Activated naive CD4-positive, alpha-beta T cell treated with anti-CD3 and anti-CD28 coated beads for 36 hours (primary cell): ENCODE measurements at places on chromosomes 16 and 17.

DNA sequence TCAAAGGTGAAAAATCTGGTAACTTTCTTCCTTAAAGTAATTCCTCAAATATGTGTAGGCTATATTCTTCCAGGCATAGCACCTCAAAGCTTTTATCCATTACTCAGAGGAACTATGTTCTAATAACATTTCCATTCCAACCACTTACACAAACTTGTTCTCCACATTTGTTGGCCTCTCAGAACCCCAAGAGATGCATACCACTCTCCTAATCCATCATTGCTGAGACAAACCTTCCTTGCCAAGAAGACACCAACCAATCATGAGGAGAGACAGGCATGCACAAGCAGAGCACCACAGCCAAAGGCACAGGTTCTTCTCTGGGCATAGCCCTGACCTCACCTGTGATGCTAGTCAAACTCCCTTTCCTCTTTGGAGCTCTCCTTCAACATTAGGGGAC, 20.9 kb downstream of the CDH11 start:
- DNase-seq = no peak

- no peak for DNase-seq
Measured at GRCh38 chr16:48845261-48845660, 235.3 kb upstream of the N4BP1 start.

DNA sequence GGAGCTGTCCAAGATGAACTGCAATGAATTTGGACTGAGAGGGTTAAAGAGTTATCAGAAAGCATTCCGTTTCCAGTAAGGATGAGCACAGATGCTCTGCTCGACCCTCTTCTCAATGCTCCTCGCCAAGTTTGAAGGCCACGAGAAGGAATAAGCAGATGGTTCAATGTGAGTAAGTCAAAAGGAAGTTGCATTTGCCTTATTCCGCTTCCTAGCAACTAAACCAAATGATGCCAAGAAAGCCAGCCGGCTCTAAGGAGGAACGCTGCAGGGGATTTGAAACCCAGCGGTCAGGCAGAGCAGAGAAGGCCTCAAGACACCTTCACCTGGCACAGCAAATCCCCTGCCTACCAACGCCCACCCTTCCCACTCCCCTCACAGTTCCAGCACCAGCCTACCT, 52.1 kb upstream of the CNEP1R1 start:
- no peak for DNase-seq

- no peak for DNase-seq
Measured at GRCh38 chr17:66675991-66676371, 158.9 kb upstream of the CACNG5 start.

DNA sequence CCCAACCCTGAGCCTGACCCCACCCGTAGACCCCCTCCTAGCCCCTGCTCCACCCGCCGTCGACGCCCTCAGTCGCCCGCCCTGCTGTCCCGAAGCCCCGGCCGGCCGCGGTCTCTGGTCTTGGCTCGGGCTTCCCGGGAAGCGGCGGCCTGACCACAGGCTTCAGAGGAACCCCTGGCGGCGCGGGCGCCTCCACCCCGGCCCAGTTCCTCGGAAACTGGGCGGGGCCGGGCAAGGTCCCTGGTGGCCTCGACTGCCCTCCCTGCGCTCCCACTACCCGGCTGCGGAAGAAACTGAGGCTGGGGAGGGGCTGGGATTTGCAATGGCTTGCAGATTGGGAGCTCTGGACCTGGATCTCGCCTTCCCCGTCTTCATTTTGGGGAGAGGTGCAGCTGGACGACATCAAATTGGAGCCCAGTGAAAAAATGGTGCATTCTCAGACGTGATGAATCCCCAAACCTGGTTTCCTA, 692 bp upstream of the SOCS1 start:
- no peak for DNase-seq

GRCh38 chr16:53219795-53220454, 165.1 kb downstream of the CHD9 start:
- no peak for DNase-seq

DNA sequence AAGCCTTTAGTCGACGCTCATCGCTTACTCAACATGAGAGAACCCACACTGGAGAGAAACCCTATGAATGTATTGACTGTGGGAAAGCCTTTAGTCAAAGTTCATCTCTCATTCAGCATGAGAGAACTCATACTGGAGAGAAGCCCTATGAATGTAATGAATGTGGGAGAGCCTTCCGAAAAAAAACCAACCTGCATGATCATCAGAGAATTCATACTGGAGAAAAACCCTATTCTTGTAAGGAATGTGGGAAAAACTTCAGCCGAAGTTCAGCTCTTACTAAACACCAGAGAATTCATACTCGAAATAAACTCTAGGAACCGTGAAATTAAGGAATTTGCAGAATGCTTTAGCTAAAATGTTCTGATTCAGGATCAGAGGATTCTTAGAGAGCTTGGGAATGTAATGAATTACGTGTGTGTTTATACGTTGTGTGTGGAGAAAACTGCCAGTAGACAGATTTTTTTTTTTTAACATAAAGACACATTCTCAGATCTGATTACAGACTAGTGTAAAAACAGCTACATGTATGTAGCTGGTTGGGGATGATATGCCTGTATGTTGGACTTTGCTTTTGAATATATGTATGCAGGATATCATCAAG, 25.4 kb downstream of the ZFP90 start:
- DNase-seq = no peak

DNA sequence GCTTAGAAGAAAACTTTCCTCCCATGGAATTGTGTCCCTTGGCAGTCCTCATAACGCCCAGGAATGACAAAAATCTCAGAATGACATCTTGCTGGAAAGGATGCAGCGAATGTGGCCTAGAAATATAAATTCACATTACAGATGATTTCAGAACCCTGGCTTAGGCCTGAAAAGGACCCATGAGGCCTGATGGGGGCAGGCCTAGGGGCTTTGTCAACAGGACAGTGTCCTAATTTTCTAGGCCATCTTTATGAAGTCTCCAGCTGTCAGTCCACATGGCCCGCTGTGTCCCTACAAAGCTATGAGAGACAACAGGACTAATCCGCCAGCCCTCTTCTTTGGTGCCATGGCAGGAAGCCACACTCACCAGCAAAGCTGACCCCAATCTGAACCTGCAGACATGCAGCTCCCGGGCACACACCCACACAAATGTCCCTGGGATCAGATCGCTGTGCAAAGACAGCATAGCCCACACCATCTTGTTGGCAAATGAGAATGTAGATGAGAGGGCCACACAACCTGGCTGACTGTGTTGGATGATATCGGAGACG, 40.4 kb upstream of the DNAH17 start:
- DNase-seq = no peak

- DNase-seq = peak; percentile 91
Measured at GRCh38 chr17:50139950-50140885, 10.3 kb upstream of the SAMD14 start.

DNA sequence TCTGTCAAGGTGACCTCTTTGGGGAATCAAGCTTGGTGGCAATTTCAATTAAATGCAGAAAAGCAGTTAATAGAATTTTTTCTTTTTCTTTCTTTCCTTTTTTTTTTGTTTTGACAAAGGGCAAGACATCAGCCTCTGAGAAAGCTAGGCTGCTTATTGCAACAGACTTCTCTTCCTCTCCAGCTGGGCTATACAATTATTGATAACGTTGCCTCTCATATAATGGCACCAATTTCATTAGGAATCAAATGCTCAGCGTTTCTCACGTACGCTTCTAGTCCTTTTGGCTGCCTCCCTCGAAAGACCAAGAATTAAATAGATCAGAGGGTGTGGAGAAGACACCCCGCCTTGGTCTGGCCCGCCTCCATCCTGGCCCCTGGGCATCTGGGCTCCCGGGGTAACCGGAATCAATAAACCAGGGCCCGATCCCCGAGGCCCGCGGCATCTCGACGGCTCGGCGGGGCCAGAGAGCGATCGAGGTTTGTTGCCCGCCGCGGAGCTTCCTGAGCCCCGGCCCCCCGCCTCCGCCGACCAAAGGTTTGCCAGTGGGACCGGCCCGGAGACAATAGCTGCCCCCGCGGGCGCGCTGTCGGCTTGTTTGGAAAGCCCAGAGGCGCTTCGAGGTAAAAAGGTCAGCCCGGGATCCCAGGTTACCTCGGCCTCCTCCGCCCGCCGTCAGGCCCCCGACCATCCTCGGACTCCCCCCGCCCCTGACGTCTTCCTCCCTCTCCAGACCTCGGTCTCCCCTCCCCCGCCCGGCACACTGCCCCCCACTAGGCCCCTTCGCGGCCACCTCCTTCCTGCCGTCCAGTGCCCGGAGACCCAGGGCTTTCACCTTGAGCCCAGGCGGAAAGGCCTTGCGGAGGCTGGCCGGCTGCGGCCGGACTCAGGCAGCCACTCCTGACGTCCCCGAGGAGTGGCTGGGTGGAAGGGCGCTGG, 3.9 kb downstream of the HOXB1 start:
- peak; percentile 23 for DNase-seq

DNA sequence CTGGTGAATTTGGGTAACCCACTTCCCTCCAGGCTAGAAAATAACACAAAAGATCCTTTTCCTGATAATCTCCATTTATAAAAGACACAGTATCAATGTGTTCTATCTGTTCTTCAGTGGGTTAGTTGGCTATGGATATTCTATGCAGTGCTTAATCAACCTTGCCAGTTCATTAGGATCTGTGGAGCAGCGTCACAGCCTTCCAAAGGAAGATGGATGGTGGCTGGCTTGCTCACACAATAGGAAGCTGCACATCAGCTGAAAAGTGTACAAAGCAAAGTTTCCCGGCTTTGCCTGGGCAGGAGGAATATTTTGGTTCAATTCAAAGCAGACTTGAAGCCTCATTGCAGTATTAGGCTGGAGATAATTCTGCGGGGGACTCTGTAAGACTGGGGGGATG, 70.3 kb upstream of the CA10 start:
- no peak for DNase-seq

DNA sequence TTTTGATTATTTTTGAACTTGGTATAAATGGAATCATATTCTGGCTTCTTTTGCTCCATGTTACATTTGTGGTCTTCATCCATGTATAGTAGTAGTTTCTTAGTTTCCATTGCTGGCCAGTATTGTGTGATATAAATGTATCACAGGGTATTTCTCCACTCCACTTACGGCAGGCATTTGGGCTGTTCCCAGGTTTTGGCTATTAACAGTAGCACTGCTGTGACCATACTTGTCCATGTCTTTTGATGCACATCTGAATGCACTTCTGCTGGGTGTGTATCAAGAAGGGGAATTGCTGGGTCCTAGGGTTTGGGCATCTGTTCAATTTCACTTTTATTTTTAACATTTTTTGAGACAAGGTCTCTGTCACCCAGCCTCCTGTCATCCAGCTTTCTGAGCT, 13.9 kb downstream of the NTN1 start:
- DNase-seq = no peak

GRCh38 chr16:73915935-73916334, 380.7 kb upstream of the PSMD7 start:
- no peak for DNase-seq

DNA sequence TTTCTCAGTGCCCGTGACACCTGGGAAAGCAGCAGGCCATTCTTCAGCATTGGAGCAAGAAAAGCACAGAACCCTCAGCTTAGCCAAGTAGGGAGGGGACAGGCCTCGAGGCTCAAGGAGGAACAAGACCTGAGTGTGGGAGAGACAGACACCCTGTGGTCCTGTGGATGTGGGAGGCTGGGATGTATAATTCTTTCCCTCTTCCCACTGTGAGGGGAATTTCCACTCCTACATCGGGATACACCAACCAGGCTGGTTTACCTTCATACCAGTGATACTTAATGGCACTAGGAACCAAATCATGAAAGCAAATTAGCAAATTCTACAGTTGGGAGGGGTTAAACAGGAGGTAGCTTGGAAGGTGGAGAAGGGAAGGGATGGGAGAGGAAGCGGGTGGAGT, 41.7 kb downstream of the LYRM1 start:
- no peak for DNase-seq

GRCh38 chr16:71895679-71896365, 491 bp downstream of the IST1 start:
- DNase-seq = peak; percentile 43

GRCh38 chr16:54318941-54319340, 32.4 kb upstream of the IRX3 start:
- no peak for DNase-seq

GRCh38 chr16:84953190-84953746, 58.1 kb downstream of the ZDHHC7 start:
- no peak for DNase-seq

GRCh38 chr16:8818504-8819270, 21.0 kb downstream of the PMM2 start:
- DNase-seq = no peak

- DNase-seq = no peak
Measured at GRCh38 chr17:81406117-81406953, 11.1 kb downstream of the BAHCC1 start.

DNA sequence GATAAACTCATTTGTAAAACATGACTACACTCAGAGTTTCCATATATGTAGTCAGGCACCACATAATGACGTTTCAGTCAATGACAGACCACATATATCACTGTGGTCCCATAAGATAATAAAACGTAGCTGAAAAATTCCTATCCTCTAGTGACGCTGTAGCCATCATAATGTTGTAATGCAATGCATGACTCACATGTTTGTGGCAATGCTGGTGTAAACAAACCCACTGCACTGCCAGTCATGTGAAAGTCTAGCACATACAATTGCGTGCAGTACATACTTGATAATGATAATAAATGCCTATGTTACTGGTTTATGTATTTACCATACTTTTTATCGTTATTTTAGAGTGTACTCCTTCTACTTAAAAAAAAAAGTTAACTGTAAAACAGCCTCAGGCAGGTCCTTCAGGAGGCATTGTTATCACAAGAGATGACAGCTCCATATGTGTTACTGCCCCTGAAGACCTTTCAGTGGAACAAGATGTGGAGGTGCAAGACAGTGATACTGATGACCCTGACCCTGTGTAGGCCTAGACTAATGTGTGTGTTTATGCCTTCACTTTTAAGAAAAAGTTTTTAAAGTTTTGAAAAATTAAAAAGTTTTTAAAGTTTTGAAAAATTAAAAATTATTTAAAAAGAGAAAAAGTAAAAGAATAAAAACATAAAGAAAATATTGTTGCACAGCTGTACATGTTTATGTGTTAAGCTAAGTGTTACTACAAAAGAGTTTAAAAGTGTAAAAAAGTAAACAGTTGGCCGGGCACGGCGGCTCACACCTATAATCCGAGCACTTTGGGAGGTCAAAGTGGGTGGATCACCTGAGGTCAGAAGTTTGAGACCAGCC, 9.0 kb downstream of the STAT5B start:
- peak; percentile 70 for DNase-seq

GRCh38 chr17:39928858-39929645, 1.5 kb downstream of the LRRC3C start:
- no peak for DNase-seq

DNA sequence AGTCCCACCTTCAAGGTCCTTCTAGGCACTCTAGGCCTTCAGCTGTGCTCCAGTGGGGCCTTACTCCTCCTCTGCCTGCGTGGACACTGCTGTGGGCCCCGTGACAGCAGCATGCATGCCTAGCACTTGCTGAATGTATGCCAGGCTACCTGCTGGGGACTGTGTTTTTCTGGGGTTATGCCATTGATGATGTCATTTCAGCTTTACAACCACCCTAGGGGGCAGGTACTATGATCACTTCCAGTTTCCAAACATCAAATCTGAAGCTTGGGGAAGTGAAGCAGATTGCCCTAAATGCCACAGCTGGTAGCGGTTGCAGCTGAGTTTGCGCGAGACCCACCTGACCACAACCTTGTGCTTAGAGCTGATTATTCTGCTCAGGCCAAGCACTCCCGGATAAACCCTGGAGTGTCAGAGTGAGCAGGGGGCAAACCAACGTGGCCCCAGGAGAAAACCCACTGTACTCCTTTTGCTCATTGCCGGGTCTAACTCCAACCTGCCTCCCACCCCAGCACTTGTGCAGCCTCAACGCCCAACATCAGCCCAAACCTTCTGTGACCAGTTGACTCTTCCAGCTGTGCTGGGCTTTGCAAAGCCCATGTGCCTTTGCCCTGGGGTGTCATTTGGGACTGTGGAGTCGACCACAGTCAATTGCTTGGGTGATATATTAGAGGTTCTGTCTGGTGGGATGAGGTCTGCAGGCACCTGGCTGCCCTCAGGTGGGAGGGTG, 168.4 kb downstream of the ENGASE start:
- DNase-seq = no peak
